NCI-H82 (cell line): ENCODE measurements at places on chromosomes 7 and 10.

- DNase-seq, result no peak
Measured at GRCh38 chr10:58892031-58892531, 284.4 kb upstream of the PHYHIPL start.

GRCh38 chr7:44971902-44972441 is 6.8 kb downstream of the MYO1G start:
- DNase-seq, result no peak

- no peak for DNase-seq
Measured at GRCh38 chr10:63675171-63675570, 154.0 kb downstream of the REEP3 start.

DNA sequence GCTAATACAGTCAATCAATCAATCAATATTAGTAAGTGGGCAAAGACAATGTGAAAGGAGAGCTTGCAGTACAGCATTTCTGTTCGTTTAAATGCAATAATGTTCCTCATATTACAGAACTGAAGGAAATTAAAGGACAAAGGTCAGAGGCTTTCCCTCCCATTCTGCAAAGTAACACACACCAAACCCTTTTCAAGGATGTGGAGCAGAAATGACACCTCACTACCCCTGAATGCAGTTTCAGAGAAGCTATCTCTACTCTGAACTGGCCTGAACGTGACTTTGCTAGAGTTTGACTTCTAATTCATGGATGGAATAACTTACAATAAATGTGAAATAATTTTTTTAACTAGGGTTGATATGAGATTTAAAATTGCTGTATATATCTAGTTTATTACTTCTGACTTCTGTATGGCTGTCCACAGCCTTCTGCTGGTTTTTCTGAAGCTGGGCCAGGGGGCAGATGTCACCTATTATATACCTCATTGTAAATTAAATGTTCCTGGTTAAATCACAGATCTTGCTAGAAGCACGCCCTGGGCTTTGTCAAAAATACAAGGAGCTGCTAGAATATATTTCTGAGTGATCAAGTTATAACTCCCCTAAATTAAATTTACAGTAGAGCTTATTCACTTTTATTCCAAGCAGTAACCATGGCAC is 156.9 kb upstream of the C7orf33 start:
- DNase-seq, result no peak

GRCh38 chr7:128122576-128123290 is 91.5 kb upstream of the LRRC4 start:
- DNase-seq, result no peak

- DNase-seq, result no peak
Measured at GRCh38 chr10:29083096-29083495, 205.8 kb upstream of the LYZL1 start.

DNA sequence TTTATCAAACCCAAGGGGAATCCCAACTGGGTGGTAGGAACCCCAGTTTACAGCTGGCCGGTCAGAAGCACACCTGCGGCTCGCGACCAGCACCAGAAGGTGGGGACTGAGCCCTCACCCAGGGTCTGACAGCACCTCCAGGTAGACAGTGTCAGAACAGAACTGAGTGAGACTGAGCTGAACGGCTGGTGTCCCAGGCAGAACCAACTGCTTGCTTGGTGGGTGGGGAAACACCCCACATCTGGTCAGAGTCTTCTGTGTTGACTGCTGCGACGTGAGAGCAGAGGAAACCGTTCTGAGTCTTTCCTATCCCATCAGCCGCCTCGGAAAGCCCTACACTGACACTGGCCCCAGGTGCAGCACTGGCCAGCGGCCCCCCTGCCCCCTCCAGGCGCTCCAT is 160.7 kb downstream of the MAD1L1 start:
- DNase-seq, result no peak

GRCh38 chr7:18401757-18402156 is 93.8 kb upstream of the HDAC9 start:
- no peak for DNase-seq

GRCh38 chr7:129469930-129470329 is 32.4 kb upstream of the SMKR1 start:
- DNase-seq, result peak; percentile 21

GRCh38 chr10:44571701-44572100 is 186.8 kb upstream of the CXCL12 start:
- DNase-seq, result no peak

DNA sequence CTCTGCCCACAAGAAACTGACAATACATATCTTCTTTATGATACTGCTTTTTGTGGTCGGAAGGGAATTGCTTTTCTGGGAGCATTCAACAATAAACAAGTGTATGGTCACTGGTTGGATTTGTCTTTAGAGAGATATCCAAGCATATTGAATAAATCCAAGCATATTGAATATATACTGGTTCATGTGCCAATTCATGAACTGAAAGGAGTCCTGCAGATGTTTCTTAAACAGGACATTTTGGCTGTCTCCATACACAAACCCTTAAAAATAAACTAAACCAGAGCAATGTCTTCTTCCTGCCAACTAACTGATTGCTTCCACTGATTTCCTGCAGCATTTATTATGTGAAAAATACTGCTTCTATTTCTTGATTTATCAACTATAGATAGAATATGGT is 173.9 kb downstream of the FOXP2 start:
- no peak for DNase-seq

GRCh38 chr10:60208676-60209269 is 180.9 kb downstream of the ANK3 start:
- DNase-seq, result peak; percentile 77

GRCh38 chr7:113444261-113444660 is 325.9 kb upstream of the SMIM30 start:
- no peak for DNase-seq

- no peak for DNase-seq
Measured at GRCh38 chr10:118471863-118472262, 123.6 kb downstream of the PRLHR start.

GRCh38 chr7:2982831-2983230 is 60.8 kb downstream of the CARD11 start:
- no peak for DNase-seq

DNA sequence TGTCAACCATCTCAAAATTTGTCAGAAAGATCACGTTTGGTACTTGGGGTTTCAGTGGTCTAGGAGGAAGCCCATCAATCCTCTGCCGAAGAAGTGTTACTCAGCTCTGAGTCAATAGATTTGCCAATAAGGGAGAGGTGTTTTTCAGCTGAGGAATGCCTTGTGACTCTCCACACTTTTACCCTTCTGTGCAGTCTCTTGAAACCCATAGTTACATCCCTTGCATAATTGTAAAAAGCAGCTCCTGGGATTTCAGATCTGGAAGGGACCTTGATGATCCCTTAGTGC is 47.5 kb downstream of the INSYN2A start:
- DNase-seq, result no peak

GRCh38 chr7:110595694-110596093 is 495.2 kb upstream of the LRRN3 start:
- peak; percentile 63 for DNase-seq

GRCh38 chr7:119935418-119936025 is 337.5 kb upstream of the KCND2 start:
- peak; percentile 66 for DNase-seq

GRCh38 chr10:3925184-3925583 is 140.2 kb upstream of the KLF6 start:
- DNase-seq, result no peak

DNA sequence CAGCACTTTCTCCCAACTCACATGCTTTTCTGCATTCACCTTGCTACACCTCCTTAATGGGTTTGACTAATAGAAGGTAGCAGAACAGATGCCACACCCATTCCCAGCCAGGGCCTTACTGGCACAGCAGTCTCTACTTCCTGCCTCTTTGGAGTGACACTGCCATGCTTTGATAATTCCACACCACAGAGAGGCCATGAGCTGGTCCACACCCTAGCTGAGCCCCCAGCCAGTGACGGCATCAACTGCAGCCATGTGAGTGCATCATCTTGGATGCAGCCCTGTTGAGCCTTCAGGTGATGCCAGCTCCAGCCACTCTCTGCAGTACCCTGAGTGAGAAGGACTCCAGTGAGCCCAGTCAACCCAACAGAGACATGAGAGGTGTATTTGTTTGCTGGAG is 27.5 kb upstream of the EZH2 start:
- peak; percentile 55 for DNase-seq

GRCh38 chr7:26198781-26199169 is 1.8 kb downstream of the HNRNPA2B1 start:
- peak; percentile 46 for DNase-seq

DNA sequence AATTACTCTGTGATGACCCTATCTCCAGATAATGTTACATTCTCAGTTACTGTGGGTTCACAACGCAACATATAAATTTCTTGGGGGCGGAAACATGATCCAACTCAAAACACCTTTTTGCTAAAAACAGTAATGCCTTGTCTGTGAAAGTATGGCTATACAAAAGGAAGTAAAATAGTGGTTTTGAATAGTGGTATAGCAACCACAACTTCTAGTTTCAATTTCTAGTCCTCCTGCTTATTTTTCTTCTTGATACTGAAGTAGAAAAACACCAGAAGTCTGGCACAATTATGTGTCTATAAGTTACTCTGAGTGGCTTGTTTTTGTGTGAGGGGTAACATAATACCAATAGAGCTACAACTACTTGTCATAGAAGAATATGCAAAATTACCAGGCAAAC is 21.5 kb upstream of the ZNF800 start:
- DNase-seq, result no peak

DNA sequence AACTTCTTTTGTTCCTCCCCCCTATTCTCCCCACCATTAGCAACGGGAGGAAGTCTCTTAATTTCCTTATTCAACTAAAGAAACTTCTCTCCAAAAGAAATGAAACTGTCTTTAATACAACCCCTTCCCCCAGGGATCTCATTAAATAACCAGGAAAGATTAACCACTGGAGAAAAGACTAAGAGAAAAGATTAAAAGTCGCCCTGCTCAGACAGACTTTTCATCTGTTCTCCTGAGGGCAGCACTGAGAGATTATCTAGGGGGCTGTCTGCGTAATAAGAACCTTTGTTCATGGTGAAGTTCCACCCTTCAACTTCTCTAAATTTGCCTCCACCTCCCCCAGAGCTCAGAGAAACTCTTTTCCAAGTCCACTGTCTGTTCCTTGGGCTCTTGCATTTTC is 105.5 kb downstream of the HGF start:
- DNase-seq, result peak; percentile 89

DNA sequence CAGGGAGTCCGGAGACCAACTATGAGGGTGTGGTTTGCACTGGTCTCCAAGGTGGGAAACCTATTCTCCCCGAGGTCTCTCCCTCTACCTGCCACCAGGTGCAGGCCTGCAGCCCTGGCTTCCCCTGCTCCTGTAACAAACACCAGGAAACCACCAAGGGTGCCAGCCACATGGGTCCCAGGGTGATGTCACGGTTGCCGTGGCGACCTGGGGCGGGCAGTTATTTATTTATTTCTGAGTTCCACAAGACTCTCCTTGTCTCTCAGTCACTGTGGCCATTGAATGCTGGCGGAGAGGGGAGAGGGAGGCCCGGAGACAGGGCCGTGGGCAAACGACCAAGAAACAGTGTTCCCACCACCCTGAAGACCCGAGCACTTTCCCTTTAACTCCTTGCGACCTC is 27.0 kb downstream of the MMD2 start:
- no peak for DNase-seq

DNA sequence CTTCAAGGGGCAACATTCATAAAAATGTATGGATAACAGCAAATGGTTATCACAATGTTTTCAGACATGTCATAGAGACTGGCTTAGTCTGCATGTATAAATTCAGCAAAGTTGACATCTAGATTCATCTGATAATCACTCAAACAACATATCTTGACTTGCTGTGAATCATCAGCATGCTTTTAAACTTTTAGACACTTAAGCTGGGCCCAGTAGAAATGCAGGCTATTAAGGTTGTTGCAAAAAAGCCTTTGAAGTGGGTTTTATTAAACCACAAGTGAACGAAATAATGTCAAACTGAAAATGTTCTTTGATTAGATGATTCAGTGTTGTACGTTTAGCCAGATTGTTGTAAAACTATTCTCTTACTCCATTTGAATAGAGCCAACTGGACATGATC is 759.6 kb downstream of the NXPH1 start:
- DNase-seq, result peak; percentile 15

GRCh38 chr7:33195264-33195663 is 65.9 kb downstream of the BBS9 start:
- DNase-seq, result no peak

DNA sequence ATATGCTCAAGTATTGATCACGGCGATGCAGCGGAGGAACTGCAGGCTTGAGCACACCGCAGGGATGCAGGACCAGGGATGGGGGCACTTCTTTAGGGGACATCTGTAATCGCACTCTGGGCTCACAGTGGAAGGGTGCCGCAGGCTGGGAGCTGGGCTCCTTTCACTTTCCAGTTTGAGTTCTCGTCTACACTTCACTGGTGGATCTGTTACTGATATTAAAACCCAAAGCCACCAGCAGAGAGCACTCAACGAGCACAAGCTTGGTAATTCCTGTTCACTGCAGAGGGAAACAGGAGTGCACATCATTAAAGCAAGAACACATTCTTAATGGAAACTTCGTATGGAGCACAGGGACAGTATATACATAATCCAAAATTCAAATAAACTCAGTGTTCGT is 91.3 kb downstream of the PARD3 start:
- peak; percentile 42 for DNase-seq

DNA sequence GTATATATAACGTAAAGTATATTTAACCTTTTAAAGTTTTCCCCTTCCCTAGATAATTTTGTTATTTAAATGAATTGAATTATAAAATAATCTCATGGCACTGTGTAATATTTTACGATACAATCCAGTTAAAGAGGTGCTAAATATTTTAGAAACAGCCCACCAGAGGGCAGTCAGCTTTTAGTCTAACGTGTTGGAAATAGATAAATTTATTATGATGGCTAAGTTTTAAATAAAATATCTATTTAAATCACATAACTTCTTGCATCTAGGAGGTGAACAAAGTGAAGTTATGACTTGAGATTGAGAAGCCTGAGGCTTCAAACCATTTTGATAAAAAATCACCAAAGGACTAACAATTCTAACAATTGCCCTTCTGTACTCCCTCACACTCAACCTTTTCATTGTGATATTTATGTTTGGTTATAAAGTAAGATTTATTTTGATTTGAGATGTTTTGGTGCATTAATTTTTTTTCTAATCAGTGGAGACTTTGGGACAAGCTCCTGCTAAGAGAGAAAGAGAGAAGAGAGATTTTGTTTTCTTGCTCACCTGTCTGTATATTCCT is 171.5 kb upstream of the SP4 start:
- DNase-seq, result peak; percentile 59

- no peak for DNase-seq
Measured at GRCh38 chr7:36602934-36603887, 121.1 kb downstream of the AOAH start.

DNA sequence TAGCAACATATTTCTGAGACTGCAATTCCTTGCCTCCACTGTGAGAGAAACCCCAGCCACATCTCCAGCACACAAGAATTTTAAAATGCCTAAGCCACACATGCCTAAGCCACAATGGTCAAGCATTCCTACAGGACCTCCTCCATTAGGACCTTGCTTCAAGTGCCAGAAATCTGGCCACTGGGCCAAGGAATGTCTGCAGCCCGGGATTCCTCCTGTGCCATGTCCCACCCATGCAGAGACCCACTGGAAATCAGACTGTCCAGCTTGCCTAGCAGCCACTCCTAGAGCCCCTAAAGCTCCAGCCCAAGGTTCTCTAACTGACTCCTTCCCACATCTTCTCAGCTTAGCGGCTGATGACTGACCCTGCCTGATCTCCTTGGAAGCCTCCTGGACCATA is 117.5 kb downstream of the AHR start:
- no peak for DNase-seq
